ENCODE measurements at places on chromosomes 7 and 10. TPM values are rescaled to one million over a fixed set of nuclear protein-coding genes. Genes with fewer than 3 reads are reported as not detected.

The PEX1 gene
- 16.9 TPM for total RNA-seq

The CYP2C8 gene
- total RNA-seq, result not detected

The OR2A12 gene
- not detected for total RNA-seq

The ACBD7 gene
- 1.6 TPM for total RNA-seq

The CUL1 gene
- 60.6 TPM for total RNA-seq

The SEMA3D gene
- not detected for total RNA-seq

The NDUFA5 gene
- total RNA-seq, result 62.8 TPM

The STRIP2 gene
- 13.1 TPM for total RNA-seq

The DYDC2 gene
- total RNA-seq, result not detected

The ACSL5 gene
- total RNA-seq, result 33.7 TPM

The ADAMTS14 gene
- total RNA-seq, result 0.16 TPM

The ZSCAN25 gene
- 35.8 TPM for total RNA-seq

The SUGCT gene
- total RNA-seq, result 2.0 TPM

The EVX1 gene
- total RNA-seq, result not detected

DNA sequence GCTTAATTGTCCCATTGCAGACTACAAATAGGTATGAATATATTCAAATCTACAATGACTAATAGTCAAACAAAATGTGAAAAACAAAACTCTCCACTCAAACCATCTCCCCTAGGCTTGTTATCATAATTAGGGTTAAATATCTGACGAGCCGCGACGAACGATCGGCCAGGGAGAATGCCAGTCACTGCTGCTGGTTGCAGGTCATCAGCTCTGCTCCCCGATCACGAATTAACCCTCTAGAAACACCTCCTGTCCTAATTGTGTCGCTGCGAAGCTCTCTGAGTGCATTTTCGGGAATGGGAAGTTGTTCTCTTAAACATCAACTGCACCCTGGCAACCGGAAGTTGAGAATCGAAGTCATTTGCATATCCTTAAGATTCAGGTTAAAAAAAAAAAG lies 167.3 kb downstream of the TCERG1L start:
- no peak for DNase-seq

DNA sequence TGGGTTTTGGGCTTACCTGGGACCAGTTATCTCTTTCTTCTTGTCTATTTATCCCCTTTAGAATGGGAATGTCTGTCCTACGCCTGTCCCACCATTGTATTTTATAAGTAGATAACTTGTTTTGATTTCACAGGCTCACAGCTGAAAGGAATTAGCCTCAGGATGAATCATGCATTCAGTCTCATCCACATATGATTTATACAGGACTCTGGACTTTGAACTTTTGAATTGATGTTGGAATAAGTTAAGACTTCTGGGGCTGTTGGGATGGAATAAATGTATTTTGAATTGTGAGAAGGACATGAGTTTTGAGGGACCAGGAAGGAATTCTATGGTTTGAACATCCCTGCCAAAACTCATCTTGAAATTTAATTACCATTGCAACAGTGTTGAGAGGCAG lies 112.6 kb downstream of the AMPH start:
- DNase-seq, result no peak

GRCh38 chr10:14580671-14581332 lies 193.9 kb downstream of the FAM107B start:
- DNase-seq, result no peak

DNA sequence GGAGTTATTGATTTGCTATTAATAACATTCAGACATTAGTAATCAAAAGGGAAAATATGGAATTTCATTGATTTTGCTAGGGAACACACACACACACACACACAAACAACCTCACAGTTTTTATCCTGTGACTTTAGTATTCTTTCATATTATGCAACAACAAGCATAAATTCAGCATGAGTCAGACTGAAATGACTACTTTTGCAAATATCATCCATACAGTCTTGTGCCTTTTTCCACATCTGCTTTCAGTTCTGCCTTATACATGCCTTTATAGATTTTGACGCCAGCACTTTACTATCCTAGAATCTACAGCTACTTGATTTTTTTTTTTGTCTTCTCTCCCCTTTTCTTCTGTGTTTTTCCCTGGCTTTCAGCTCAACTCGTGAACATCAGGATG lies 975.8 kb upstream of the LRRTM3 start:
- no peak for DNase-seq

DNA sequence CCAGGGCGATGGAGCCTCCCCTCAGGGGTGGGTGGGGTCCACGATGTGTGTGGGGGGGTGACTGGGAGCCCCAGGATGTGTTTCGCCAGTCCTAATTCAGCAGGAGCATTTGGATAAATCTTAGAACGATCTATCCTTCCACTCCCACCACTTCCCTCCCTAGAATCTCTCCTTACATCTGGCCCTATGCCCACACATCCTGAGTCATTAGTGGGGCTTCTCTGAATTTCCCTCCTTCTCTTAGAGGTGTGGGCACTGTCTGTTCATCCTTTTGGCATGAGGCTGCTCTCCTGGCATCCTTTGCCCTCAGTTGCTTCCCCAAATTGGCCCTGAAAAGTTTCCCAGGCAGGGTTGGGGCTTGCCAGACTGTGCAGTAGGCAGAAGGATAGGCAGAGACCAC lies 1.6 kb downstream of the GHRHR start:
- DNase-seq, result no peak

GRCh38 chr7:40882071-40882658 lies 747.4 kb downstream of the SUGCT start:
- DNase-seq, result no peak

GRCh38 chr7:1505731-1506550 lies 1.8 kb upstream of the INTS1 start:
- DNase-seq, result peak; percentile 28

DNA sequence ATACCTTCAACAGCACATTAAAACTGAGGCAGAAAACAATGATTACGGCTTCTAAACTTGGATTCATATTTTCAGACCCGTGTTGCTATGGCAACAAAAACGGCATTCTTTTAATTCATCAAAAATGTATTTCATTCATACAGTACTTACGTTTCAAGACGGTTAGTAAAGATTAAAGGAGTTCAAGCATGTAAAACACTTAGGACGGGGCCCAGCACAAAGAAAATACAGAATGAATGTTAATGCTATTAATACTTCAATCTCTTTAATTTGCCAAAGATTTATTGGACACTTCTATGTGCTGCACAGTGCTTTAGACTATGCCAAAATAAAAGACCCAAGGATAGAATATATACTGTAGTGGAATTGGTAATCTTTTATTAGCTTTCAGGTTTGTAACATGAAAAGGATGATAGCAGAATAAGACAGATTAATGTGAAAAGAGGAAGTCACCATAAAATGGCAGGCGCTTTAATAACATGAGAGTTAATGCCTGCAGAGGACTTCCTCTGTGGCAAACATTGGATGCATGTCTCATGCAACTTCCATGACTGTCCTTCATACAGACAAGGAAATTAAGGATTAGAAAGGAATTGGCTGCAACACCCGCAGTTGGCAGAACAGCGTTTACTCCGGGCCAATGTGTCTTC lies 201.6 kb upstream of the KLF6 start:
- DNase-seq, result no peak

DNA sequence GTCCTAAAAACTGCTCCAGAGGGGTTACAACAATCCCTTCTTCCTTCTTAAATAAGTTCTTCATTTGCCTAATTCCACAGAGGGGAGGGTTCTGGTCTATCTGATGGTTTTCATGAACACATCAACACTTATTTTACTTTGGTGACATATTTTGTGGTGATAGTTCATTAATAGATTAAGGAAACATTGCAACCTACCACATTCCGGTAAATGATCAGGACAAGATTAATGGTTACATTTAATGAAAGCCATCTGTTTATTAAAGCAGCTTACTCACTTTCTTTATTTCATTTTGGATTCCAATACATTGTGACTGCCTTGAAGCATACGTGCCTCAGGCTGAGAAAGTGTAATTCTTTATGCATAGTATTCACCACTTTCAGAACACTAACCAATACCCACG lies 101.0 kb downstream of the SKIDA1 start:
- no peak for DNase-seq

DNA sequence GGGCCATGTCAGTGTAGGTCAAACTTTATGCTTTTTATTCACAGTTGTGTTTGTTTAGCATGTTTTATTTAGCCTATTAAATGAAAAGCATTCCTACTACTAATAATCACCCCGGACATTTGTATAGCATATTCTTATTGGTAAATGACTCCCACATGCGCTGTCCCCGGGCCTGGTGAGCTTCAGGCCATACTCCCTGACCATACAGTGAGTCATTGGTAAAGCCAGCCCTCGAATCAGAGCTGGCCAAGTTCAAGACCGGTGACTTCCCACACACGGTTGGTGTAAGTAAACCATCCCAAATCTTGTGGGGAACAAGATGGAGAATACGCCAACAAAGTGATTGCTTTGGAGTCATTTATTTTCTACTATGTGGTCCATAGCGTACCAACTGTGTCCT lies 238.7 kb upstream of the TCF7L2 start:
- no peak for DNase-seq

DNA sequence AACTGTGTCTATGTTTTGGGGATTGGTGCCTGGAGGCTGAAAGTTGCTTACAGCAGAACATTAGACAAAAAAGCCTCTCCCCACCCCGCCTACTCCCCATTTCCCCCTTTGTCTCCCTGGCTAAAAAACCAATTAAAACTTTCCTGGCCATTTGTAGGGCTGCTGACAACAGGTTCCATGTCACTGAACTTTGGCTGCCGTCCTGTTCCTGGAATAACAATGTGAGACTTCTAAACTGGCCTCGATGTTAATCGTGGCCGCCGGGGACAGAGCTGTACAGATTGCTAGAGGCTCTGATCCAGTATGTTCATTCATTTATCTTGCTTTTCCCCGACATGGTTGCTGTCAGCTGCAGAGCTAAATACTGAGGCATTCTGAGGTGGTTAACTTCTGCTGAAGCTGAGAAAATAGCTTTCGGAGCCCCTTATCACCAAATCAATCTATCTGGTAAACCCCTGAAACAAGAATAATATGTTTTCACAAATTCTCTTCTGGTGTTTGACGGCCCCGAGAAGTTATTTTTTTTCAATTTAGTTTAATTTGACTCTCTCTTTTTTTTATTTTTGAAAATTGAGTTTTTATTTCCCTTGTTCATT lies 271.6 kb downstream of the GFRA1 start:
- no peak for DNase-seq

GRCh38 chr7:67364441-67365017 lies 367.9 kb downstream of the TYW1 start:
- no peak for DNase-seq

DNA sequence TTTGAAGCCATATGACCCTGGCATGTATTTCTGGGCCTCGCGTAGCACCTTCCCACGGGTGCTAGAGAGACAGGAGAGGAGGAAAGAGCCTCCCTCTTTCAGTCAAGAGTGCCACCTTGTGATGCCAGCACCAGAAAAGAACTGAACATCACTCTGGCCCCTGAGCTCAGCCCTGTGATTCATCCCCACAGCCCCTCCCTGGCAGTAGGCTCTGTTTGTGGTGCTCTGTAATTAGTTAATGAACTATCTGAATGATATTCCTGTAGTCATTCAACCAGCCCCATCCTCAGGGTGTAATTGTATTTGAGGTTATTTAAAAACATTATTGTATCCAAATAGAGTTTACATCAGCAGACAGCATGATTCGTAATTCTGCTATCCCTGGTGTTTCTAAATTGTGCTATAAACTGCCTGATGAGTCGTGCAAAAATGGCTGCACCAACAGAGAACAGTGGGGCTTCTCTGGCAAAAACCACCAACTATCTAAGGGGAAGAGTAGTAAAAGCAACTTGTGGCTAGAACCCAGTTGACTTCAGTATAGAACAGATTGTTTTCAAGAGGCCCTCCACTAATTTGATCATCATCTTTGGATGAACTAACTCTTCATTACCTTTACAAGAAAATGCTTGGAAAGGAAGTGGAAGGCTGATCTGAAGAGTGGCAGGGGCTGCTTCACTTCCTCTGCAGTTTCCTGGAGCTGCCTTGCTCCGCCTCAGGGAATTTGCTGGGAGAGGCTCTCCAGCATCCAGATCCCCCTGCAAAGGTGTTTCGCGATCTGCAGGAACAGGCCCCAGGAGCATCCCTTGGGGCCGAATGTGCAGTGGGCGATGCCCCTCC lies 23.7 kb upstream of the TIAL1 start:
- peak; percentile 15 for DNase-seq

DNA sequence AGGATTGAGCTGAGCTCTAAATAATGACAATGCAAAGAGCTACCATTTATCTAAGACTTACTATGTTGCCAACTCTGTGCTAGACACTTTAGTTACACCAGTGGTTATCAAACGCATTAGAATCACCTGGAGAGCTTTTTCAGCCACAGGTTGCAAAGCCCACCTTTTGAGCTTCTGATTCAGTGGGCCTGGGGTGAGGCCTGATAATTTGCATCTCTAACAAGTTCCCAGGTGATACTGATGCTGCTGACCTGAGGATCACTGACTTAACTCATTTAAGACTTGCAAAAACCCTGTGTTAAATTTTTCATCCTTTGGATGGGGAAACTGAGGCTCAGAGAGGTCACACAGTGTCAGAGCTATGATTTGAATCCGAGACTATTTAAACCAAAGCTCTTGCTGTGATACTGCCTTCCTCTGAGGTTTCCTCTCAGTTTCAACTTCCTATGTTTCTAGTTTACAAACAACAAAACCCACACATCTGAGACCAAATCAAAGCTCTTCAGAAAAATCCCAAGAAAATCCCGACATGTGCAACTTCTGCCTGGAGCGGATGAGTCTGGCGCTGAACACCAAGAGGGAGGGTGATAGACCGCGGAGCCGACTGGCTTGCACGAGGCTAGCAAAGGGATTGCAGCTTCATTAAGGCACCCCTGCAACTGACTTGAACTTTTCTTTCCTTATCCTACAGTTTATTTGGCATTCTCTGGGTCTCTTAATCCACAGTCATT lies 124.9 kb downstream of the CYP26A1 start:
- DNase-seq, result no peak

DNA sequence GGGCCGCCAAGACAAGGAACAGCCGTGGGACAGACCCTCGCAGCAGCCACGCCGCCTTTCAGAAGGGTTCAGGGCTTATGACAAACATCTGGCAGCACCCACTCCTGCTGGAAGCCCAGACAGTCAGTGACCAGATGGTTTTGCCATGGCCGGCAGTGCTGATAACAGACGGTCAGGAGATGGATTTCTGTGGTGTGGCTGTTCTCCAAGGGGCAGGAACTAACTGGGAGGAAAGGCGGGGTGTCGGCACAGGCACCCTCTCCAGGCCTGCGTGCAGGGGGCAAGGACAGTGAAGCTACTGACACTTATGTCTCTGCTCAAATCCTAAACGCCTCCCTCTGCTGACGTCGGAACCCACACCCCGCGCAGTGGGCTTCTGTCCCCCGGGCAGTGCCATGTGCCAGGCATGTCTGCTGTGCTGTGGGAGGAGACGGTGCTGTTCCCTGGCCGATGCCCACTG lies 416.1 kb downstream of the DNAJB6 start:
- no peak for DNase-seq

Measured in activated CD8-positive, alpha-beta T cell treated with anti-CD3 and anti-CD28 coated beads for 36 hours (primary cell).